ENCODE measurements at places on chromosomes 7 and 10. TPM values are rescaled to one million over a fixed set of nuclear protein-coding genes. Genes with fewer than 3 reads are reported as not detected.

DNA sequence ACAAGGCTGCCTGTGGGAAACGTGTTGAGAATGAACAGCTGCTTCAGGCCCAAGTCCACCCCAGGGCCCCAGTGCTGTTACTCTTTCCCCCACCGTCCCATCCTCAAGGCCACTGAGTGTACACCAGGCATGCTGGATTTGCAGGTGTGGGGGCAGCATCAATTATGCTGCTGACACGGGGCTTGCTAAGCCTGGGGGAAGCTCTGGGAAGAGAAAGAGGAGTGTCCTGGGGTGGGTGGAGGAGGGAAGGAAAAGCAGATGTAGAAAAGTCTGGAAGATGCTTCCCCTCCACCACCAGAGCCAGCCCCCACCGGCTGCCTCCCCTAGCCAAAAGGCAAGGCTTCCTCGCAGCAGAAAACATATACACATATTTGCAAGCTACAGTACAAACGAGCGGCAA lies 153.9 kb downstream of the CDH23 start:
- DNase-seq, result no peak

- no peak for DNase-seq
Measured at GRCh38 chr10:103720964-103721335, 134.4 kb downstream of the SH3PXD2A start.

Gene IDI2
- polyA plus RNA-seq, result not detected

DNA sequence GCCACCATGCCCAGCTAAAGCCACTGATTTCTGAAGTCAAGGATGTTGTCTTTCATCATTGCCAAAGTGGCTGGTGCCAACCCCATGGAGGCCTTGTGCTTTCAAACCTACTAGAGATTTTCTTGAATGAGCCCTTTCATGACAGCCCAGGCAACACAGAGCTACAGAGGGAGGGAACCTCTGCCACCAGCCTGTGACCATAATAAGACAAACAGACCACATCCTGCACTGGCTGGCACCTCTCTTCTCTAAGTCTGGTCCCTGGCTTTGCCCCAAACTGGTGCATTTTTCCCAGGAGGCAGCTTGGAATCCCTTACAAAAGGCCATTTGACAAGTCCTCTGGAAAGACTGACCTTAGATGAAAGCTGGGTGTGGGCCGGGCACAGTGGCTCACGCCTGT lies 348.8 kb downstream of the GALNT17 start:
- no peak for DNase-seq

Gene ABCB1
- polyA plus RNA-seq, result 0.51 TPM

DNA sequence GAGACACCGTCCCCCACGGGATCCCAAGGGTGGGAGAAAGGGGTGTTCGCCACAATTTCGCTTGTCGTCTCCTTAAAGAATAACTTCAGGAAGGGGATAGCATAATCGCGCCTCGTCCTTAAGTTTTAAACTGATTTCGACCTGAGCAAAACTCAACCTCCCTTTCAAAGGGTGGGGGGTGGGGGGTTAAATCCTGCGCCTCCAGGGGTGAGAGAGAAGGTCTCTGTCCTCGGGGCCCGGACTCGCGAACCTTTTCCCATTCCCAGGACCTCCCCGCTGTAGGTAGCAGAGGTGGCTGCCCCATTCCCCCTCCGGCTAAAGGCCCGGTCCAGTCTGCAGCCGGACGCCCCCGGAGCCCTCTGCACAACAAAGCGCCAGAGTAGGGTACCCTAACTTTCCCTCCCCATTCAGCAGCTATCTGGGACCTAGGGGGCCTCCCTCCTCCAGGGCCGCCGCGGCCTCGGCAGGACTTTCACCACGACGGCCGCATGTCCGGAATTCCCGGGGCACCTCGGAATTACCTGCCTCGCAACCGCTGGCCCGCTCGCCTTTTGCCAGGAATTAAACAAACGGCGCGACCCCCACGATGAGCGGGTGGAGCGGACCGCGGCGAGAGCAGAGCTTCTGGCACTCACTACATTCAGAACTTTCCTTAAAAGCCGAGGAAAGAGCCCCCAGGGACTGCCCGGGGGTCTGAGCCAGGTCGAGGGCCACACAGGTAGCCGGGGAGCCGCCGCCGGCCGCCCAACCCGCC lies 1.7 kb downstream of the CDK6 start:
- peak; percentile 42 for DNase-seq

Gene WEE2
- polyA plus RNA-seq, result 0.44 TPM

GRCh38 chr7:134391223-134391622 lies 67.7 kb downstream of the AKR1B1 start:
- no peak for DNase-seq

GRCh38 chr7:28178599-28178998 lies 2.0 kb downstream of the JAZF1 start:
- DNase-seq, result no peak

GRCh38 chr7:108246227-108246837 lies 116.2 kb upstream of the LAMB4 start:
- no peak for DNase-seq

DNA sequence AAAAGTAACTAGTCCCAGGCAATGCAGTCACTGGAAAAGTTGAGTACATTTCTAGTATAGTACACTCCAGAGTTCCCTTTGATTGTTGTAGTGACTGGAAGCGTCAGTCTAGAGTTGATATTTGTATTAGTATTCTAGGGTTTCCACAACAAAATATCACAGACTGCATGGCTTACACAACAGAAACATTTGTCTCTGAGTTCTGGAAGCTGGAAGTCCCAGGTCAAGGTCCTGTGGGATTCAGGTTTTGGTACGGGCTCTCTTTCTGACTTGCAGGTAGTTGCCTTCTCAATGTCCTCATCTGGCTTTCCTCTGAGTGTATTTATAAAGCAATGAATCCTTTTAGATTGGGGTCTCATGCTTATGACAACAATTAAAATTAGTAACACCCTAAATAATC lies 1119.1 kb upstream of the PHF14 start:
- no peak for DNase-seq

Data from right lung (tissue), 10 donors.